CD4-positive, alpha-beta memory T cell (primary cell): ENCODE measurements at places on chromosomes 2 and 18.
A peak's percentile ranks its signal among the peaks of the same experiment; 100 is the strongest.

DNA sequence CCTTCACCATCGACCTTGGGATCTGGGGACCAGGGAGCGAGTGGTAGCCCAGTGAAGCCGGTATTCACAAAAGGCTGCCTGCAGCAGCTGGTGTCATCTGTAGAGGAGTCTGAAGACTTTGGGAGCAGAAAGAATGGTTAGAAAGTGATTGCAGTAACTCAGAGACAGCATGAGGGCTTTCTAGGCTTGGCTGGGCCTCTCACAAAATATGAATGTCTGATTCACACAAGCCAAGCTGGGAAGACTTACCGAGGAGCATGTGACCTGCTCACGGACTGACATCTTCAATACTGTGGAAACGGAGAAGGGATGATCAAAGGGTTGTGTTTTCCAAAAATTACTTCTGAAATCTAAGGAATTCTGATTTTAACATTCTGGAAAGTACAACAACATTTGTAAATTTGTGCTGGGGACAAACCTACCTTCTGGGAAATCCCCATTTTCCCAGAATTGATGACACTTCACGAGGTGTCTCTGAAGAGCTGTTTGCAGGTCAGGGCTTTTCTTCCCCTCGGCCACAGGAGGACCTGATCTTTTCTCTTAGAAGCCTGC, 111.7 kb downstream of the ACOXL start:
- DNase-seq: no peak

DNA sequence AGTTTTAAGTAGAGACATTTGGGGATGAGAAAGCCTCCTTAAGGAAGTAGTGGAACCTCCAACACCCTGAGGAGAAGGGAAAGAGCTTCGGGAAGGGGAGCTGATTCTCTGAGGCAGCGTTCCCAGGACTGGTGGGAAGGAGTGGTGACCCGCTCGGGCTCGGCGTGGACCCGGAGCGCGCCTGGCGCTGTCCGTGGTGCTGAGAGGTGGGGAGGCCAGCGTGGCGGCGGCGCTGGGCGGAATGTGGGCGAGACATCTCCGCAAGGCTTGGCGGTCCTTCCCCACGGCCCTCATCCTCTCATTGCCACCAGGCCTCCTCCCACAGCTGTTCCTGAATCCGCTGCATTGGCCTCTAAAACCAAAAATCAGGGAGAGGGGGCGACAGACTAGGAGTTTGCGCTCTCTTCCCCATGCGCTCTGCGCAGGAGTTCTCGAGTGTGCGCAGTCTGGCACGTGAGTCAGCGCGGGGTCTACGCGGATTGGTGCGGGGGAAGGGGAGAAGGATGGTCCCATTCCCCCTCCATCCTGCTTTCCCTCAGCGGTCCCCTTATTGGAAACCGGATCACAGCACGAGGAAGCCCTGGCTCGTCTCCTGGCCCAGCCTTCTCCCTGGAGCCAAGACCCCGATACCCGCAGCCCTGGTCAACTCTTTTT, 857 bp downstream of the RESP18 start:
- peak; percentile 15 for DNase-seq

- DNase-seq: no peak
Observed at GRCh38 chr2:184860744-184861143, 262.4 kb downstream of the ZNF804A start.

DNA sequence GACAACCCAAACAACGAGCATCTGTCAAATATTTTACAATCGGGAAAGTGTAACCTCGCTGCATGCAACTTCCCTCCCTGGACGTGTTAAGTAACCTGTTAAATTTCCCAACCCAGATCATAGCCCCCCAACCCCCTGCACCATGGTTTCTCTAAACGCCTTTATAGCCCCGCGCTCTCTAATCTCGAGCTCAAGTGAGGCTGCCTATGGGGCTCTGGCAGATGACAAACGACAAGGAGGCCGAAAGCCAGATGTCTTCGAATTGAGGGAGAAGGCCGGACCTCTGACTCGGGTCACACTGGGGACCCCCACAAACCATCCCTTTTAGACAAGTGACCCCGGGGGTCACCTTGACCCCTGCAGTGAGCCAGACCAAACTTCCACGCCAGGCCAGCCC, 526 bp downstream of the COX7A2L start:
- no peak for DNase-seq

DNA sequence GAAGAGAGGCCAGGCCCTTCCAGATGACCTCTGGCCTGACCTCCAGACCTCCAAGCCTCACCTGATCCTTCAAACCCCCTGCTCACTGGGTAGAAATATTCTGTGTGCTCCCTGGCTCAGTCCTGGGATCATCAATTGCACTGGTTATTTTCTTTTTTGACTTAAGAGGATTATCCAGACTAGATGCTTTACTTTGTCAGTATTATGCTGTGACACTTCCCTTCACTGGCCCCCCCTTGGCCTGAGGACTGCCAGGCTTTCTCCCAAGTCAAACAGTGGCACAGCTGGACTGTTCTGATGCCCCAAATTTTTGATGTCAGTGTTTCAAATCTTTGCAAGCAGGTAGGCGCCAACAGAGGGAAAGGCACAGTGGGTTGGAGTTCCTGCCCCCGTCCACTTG, 156.3 kb upstream of the SKOR2 start:
- no peak for DNase-seq

DNA sequence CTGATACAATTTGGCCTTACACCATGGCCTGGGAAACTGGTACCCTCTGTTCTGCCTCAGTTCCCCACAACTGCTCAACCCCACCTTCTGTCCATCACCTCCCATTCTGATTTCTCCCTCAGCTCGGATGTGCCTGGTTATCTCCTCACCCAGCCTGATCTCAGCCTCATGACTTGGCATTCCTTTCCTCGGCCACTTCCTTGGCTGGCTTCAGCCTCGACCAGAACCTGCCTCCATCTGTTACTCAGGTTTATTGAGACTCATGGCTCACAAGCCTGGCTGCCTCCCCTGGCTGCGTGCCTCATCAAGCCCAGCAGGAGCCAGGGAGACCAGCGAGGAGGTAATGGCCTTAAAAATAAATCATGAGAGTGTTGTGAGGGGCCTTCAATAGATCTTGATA, 356.2 kb upstream of the SPRED2 start:
- no peak for DNase-seq

- peak; percentile 50 for DNase-seq
Observed at GRCh38 chr2:161166538-161167409, 6.5 kb downstream of the TANK start.

GRCh38 chr18:50475538-50476193, 84.2 kb upstream of the MAPK4 start:
- no peak for DNase-seq

- DNase-seq: no peak
Observed at GRCh38 chr18:73933685-73934084, 213.9 kb downstream of the FBXO15 start.

DNA sequence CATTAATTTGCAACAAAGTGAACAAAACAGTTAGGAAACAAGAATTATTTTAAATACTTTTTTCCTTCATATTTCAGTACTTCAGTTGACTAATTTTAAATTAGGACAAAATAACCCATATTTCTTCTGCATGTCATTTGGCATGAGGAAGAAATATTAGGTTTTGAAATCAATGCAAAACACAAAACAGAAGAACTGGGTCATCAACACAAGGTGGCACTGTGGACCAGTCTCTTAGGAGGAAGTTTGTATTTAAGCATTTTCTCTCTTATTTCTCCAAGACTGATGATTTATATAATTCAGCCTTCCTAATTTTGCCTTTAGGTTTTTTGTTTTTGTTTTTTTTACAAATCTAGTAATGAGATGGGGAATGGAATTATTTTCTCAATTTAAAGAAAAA, 352.8 kb upstream of the KCNH7 start:
- DNase-seq: no peak

- peak; percentile 70 for DNase-seq
Observed at GRCh38 chr2:239326831-239327535, 73.8 kb downstream of the HDAC4 start.

- DNase-seq: no peak
Observed at GRCh38 chr2:85911814-85912692, 23.3 kb upstream of the ST3GAL5 start.
